ENCODE measurements at places on chromosomes 12 and 14.
A peak's percentile ranks its signal among the peaks of the same experiment; 100 is the strongest.

GRCh38 chr12:111643427-111643826 is 42.3 kb downstream of the BRAP start:
- no peak for DNase-seq

- no peak for DNase-seq
These were observed 111.7 kb downstream of the DNAI7 start for GRCh38 chr12:25083211-25083610.

GRCh38 chr12:53603804-53604203 is 22.4 kb downstream of the ATF7 start:
- DNase-seq = peak; percentile 38

- no peak for DNase-seq
These were observed 175.7 kb upstream of the VASH1 start for GRCh38 chr14:76585616-76586015.

DNA sequence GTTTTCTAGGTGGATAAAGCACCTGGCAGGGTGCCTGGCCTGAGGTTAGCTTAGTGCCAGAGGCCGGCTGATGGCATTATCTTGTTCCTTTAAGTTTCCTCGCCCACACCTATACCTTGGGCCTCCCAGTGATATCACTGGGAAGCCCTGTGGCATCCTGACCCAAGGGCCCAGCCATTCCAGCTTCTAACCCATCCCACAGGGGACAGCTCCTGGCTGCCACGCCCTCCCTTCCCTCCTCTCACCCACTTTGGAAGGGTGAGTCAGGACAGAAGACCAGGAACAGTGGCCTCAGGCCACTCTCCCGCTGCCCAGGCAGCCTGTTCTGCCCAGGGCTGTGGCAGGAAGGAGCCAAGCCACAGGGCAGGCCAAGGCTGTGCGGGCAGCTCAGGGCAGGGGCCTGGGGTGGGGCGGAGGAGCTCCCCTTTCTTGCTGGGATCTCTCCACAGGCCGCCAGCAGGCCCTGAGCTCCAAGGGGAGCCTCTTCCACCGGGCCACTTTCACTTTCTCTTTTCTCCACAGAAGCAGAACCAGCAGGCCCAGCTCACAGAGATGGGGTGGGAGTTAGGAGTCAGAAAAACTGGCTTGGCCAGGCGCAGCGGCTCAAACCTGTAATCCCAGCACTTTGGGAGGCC is 75.1 kb downstream of the IRF2BPL start:
- DNase-seq = peak; percentile 42

DNA sequence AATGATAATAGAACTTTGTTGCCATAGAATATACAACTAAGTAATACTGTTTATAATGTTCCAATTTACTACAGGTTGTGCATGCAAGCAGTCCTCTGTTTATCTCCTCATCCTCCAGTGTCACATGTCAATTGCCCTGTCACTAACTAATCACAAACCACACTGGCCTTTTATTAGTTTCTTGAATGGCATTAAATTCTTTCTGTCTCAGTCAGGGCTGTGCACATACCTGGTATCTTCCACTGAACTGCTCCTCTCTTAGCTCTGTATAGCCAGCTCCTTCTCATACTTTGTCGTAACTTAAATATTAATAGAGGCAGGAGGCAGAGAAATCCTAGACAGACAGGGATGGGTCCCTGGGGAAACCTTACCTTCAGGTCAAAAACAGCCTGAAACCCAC is 24.0 kb downstream of the GABARAPL1 start:
- DNase-seq = no peak

GRCh38 chr14:60003991-60004390 is 84.0 kb downstream of the LRRC9 start:
- no peak for DNase-seq

GRCh38 chr14:73741386-73741875 is 27.2 kb upstream of the PNMA1 start:
- peak; percentile 30 for DNase-seq

DNA sequence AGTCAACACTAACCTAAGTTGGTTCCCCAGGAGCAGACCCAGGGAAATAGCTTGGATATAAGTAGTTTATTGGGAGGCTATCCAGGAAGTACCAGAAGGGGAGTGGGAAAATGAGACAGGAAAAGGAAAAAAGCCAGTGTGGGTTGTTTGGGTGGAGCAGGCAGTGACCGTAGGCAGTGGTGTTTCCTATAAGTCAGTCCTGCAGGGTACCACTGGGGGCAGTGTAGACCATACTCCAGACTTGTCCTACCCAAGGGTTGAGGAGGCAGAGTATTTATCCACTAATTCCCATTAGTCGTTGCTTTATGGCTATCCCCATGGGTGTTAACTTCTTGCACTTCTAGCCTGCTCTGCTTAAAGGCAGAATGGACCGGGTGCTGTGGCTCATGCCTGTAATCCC is 6.4 kb upstream of the CCDC60 start:
- no peak for DNase-seq

GRCh38 chr12:97386133-97386581 is 76.4 kb upstream of the RMST start:
- DNase-seq = peak; percentile 16

DNA sequence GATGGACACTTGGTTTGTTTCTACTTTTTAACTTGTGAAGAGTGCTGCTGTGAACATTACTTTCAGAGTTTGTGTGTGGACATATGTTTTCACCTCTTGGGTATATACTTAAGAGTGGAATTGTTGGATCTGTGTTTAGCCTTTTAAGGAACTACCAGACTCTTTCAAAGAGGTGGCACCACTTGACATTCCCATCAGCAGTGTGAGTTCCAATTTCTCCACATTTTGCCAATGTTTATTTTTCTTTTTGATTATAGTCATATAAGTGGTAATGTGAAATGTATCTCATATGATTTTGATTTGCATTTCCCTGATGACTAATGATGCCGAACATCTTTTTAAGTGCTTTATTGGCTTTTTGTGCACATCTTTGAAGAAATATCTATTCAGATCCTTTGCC is 44.8 kb downstream of the ARHGAP5 start:
- no peak for DNase-seq

GRCh38 chr12:69658203-69658602 is 40.9 kb downstream of the BEST3 start:
- no peak for DNase-seq

DNA sequence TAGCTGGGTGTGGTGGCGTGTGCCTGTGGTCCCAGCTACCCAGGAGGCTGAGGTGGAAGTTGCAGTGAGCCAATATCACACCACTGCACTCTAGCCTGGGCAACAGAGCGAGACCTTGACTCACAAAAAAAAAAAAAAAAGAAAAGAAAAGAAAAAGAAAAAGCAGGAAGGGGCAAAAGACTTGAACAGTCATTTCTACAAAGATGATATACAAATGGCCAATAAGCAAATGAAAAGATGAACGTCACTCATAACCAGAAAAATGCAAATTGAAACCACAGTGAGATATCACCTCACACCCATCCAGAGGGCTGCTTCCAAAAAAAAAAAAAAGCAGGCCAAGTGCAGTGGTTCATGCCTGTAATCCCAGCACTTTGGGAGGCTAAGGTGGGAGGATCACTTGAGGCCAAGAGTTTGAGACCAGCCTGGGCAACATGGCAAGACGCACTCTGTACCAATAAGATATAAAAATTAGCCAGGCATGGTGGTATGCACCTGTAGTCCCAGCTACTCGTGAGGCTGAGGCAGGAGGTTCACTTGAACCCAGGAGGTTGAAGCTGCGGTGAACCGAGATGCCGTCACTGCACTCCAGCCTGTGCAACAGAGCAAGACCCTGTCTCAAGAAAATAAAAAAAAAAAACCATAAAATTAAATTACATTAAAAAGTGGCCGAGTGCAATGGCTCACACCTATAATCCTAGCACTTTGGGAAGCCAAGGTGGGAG is 20.5 kb downstream of the UBC start:
- no peak for DNase-seq

DNA sequence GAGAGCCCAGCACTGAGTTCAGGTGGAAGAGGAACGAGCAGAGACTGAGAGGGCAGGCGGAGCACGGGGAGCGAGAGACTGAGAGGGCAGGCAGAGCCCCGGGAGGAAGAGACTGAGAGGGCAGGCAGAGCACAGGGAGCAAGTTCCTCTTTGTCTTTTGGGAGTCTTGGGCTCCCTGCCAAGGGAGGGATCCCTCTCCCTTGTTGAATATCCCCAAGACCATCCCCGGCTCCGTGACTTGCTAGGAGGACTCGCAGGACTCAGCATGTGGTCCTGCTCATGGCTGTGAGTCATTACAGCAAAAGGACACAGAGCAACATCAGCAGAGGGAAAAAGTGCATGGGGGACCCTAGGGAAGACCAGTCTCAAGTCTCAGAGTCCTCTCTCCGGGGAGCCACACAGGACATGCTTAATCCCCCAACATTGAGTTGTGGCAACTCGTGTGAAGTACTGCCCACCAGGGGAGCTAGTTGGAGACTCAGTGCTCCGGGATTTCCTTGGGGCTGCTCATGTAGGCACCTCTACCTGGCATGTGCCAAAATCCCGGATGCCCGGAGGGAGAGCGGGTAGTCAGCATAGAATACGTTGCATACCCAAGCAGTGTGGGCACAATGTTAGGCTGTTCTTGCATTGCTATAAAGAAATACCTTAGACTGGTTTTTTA is 81.0 kb downstream of the CCDC92 start:
- DNase-seq = no peak

GRCh38 chr12:120784804-120785203 is 59.2 kb downstream of the ACADS start:
- DNase-seq = no peak

DNA sequence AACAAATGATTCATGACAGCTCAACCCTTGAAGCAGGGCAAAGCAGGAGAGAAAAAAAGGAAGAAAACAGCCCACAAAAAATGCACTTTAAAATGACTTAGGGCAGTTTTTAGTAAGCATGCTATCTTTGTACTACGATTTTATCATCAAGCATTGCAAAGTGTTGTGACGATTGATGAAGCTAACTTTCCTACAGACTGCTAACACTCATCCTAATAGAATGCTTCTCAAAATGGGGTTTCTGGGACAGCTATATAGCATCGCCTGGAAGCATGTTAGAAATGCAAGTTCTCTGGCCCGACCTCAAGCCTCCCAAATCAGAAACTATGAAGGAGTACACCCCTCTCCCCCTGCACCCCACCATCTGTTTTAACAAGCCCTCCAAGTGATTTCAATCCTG is 256.4 kb downstream of the SSPN start:
- no peak for DNase-seq

DNA sequence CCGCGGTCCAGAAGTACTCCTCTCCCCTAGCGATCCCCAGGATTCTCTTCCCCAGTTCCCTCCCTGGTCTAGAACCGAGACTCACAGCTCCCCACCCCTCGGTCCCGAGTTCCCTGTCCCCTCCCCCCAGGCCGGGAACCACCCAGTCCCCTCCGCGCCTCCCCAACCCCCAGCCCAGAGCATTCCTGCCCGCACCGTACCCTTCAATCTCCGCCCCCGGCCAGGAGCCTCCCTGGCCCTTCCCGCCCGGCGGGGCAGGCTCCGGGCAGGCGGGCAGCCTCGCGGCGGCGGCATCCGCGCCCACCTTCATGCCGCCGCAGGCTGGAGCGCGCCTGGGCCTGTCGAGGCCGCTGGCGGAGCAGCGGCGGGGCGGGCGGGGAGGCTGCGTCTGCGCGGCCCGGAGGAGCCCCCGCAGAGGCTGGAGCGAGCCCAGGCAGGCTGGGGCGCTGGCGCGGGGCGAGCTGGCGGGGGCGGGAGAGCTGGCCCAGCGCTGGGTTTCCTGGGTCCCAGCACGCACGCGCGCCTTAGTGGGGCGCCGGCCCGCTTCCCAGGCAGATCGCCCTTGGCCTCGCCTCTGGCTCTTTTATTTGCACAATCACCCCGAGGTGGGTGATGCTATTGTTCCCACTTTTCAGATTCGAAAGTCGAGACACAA is 22.2 kb upstream of the GPR132 start:
- DNase-seq = no peak

DNA sequence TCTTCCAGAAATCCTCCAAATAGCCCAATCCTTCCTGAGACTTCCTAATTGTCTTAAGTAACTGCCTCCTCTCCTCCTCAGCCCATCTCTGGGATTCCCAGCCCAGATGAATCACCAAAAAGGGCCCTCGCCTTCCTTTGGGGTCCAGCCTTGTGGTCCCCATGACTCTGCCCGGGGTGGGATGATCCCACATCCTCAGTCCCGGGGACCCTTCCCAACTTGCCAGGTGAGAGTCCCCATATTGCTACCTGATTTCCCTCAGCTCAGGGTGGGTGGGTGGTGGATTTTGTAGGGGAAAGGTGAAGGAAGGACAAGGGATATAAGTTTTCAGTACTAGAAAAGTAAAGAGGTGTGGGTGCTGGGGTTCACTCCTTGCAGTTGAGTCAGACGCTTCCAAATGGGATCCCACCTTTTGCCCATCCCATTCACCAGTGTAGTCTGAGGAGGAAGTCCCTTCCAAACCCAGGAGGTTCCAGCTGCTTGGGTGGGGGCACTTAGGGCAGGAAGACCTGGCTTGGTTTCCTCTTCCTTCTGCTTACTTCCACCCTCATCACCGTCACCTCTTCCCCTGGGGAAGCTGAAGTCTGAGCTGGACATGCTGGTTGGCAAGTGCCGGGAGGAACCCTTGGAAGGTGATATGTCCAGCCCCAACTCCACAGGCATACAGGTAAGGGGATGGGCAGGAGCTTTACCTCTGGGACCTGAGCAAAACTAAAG is 5.6 kb downstream of the GLI1 start:
- DNase-seq = no peak

DNA sequence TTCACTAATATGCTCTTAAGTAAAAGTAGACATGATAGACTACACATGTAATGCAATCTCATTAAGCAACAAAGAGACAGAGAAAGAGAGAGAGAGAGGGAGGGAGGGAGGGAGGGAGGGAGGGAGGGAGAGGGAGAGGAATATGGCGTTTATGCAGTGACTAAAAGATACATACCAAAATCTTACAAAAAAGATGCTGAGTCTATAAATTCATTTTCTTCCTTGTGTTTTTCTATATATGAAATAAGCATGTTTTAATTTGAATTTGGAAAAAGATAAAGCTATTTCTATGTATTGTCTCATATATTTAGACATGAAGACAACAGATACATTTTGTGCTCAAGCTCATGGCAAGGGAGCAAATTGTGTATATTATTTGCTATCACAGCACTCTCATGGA is 44.1 kb downstream of the LRFN5 start:
- DNase-seq = no peak

DNA sequence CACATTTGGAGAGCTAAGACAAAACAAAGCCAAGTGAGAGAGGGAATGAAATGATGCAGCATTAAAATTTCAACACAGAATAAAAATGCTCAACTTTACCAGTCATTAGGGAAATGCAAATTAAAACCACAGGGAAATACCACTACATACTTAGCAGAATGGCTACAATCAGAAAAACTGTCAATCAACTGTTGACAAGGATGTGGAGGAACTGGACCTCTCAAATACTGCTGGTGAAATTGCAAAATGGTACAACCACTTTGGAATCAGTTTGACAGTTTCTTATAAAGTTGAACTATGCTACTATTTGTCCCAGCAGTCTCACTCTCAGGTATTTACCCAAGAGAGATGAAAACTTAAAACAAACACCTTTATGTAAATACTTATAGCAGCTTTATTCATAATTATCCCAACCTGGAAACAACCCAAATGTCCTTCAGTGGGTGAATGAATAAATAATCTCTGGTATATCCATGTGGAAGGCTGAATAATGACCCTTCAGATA is 43.8 kb upstream of the KTN1 start:
- DNase-seq = no peak

DNA sequence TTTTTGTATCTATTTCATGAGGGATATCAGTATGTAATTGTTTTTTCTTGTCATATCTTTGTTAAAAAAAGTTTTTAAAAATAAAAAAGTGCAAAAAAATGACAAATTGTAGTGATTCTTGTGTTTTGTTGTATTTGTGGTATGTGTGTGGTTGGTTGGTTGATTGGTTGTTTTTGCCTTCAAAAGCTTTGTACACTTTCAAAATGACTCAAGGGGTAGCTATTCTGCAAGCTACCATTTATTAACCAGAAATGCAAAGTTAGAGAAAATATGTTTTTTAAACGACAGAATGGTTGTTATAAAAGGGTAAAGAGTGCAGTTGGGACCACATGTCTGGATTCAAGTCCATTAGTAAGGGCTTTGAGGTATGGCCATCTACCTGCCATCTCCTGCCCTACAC is 119.3 kb downstream of the SLC35F4 start:
- no peak for DNase-seq

Measured in hippocampal formation (tissue), 2 donors.